GDM1 (cell line): ENCODE measurements at places on chromosomes 1 and 21.

GRCh38 chr1:233121947-233122559 lies 171.6 kb downstream of the NTPCR start:
- no peak for DNase-seq

GRCh38 chr21:38989745-38990423 lies 184.2 kb downstream of the ETS2 start:
- no peak for DNase-seq

DNA sequence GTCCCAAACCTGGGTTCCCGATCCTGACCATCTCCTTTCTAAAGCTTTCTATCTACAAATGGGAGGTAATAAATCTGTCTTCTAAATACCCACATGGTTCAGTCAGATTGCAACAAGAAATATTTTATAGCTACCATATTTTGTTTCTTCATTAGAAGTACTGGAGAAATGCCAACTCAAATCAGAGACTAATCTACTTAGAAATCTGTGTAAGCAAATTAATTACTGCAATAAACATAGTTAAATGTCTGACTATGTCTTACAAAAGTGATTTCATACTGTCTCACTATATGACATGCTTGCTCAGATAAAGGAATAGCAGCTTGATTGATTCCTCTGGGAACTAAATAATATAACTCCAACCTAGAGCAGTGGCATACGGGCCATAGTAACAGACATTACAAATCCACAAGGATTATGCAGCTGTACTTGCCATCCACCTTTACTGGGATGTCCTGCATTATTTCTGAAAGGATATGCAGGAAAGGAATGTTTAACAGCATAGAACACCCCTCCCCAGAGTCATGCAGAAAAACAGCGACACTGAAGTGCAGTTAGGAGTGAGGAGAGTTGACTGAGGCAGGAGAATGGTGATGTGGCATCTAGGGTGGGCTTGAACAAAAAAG lies 80.3 kb downstream of the PCNX2 start:
- DNase-seq: no peak

DNA sequence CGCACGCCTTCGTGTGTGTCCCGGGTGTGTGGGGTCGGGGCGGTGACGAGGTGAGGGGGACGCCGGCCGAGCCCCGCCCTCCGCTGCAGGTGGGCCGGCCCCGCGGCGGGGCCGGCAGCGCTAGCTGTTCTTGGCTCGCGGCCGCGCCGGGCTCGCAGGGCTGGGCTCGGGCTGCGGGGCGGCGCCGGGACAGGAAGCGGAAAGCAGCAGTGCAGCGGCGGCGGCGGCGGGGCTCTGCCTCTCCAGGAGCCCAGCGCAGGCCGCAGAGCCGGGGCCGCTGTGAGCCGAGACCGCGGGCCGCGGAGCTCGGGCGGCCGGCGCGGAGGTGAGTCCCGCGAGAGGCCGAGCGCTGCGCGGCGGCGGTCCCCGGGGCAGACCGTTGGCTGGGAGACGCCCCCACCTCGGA lies at the start of gene VANGL1:
Gene VANGL1, plus strand, starts transcription at position 209 of the 406 bp plus-strand sequence. CDS start 9,444 bp downstream, outside the sequence.
- DNase-seq: peak; percentile 76

DNA sequence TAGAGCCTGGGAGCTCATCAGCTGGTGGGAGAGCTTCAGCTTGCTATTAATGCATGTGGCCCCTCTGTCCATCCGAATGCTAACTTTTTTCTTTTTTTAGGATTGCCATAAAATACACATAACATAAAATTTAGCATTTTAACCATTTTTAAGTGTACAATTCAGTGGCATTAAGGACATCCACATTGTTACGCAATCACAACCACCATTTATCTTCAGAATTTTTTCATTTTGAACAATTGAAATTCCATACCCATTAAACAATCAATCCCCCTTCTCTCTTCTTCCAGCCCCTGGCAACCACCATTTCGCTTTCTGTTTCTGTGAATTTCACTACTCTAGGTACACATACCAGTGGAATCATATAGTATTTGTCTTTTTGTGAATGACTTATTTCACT lies 4.9 kb upstream of the KCNK1 start:
- DNase-seq: no peak

DNA sequence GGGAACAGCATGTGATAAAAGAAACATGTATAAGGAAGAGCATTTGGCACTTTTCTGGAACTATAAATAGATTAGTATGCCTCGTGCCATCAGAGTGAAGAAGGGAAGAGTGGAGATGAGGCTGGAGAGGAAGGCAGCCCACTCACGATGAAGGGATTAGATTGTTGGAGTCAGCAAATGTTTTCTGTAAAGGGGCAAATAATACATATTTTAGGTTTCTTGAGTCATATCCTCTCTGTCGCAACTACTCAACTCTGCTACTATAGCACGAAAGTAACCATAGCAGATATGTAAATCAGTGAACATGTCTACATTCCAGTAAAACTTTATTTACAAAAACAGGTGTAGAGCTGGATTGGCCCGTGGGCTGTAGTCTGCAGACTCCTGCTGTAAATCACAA lies 147.8 kb downstream of the TENT5C start:
- DNase-seq: no peak

- no peak for DNase-seq
Measured at GRCh38 chr1:3468236-3469103, 14.0 kb downstream of the ARHGEF16 start.

DNA sequence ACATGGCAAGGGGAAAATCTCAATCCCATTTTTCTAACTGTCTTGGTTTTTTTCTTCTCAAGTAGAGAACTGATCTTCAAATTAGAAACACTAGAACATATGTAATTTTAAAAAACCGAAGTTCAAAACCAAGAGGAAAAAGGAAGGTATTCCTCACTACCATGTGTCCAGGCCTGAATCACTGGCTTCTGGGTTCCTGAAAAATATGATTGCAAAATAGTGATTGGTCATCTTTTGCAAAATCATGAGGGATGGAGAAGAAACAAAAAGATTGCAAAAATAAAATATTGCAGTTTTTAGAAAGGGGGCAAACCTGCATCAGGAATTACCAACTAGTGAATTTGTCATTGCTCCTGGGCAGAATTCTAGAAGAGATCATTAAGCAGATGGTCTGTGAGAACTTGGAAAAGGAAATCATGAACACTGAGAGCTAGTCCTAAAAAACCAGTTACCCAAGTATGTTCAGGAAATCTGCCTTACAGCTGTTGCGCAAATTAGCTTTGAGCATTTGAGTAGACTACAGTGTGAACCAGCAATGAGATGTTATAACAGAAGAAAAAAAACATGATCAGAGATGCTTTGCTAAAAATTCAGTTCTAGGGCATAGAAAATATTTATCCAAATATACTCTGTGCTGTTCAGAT lies 49.4 kb downstream of the SPATA46 start:
- no peak for DNase-seq

- DNase-seq: no peak
Measured at GRCh38 chr21:29523646-29524045, 224.9 kb downstream of the BACH1 start.

- DNase-seq: no peak
Measured at GRCh38 chr1:23673086-23673813, 18.4 kb upstream of the RPL11 start.

DNA sequence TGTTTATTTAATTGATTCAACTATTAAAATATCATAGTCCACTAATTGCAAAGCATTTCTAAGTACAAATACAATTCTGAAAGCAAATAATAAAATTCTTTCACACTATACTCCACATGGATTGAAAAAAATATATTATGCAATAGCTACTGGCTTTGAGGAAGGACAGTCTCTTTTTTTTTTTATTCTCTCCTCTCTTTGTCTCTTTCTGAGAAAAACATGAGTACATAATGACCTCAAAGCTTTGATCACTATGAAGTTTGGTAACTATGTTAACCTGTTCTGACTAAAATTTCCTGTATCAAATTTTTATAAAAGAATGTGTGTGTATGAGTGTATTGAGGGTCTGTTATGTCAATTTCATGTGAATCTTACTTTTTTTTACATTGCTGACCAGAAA lies 96.2 kb downstream of the RGS2 start:
- no peak for DNase-seq

GRCh38 chr1:166947398-166948043 lies 27.8 kb downstream of the ILDR2 start:
- DNase-seq: peak; percentile 10

- DNase-seq: no peak
Measured at GRCh38 chr1:228944296-228944695, 209.0 kb downstream of the RHOU start.

- DNase-seq: no peak
Measured at GRCh38 chr1:30313584-30313983, 409.8 kb downstream of the MATN1 start.

- DNase-seq: no peak
Measured at GRCh38 chr1:182015360-182015759, 46.2 kb downstream of the ZNF648 start.

DNA sequence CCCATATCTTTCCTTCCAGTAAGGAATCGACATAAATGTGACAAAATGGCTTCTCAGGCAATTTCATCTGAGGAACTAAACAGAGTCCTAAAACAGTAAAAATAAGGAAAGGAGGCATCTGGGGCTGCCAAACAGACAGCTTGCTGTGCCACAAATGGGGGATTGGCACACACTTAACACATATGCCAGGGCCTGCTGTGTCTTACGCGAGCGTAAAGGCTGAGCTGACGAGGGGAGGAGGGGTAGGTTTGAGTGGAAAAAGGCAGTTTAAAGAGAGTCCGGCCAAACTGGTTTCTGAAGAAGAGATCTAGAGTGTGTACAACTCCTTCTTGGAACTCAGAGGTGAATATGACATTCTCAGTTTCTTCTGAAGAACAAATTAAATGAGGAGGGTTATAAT lies 244.1 kb upstream of the MAP1LC3C start:
- no peak for DNase-seq

- DNase-seq: no peak
Measured at GRCh38 chr1:193417403-193417802, 231.0 kb upstream of the B3GALT2 start.

GRCh38 chr1:48680411-48681035 lies 96.2 kb downstream of the BEND5 start:
- no peak for DNase-seq

DNA sequence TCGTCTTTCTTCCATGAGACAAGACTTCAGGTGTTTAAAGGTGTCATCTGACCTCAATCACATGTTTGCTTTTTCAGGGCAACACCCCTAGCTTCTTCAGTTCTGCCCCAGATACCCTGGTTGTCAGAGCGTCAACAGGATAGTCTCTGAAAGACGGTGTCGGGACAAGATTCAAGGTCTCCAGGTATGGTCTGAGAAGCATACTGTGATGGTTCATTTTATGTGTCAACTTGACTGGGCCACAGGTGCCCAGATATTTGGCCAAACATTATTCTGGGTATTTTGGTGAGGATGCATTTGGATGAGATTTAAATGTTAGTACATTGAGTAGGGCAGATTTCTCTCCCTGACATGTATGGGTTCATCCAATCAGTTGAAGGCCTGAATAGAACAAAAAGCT lies 148.3 kb downstream of the TGFBR3 start:
- no peak for DNase-seq

DNA sequence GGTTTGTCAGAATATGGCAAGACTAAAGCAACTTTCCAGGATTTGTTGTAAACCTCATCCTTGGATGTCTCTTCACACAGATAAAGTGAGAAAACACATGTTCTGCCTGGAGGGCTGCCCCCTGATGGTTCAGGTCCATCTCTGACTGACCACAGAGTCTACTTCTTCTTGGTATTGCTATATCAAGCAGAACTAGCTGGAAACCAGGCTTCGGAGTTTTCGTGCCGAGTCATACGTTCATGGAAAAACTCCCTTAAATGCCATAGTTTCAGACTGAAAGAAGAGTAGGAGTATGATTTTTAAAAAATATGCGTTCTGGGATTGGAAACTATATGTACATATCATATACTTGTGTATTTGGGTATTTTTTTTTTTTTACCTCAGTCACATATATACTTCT lies 5.8 kb downstream of the OR10T2 start:
- DNase-seq: no peak

GRCh38 chr1:41291195-41291594 lies 49.1 kb upstream of the SCMH1 start:
- DNase-seq: no peak

- DNase-seq: no peak
Measured at GRCh38 chr21:31570824-31571566, 88.5 kb upstream of the SOD1 start.

DNA sequence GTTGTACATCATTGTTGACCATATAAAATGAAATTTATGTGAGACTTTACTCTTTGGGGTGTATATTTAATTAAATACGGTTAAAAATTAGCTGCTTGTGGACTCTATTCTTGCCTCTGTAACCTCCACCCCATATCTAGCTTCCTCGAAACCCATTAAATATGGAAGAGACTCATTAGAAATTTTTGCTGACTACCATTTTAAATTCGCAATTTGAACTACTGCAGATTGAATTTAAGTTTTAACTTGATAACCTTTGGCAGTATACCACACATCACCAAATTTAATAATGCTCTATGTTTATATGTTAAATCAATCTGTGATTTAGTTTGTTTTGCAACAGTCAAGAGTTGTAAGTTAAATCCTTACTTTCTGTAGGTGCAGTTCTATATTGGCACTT lies 88.5 kb upstream of the QSOX1 start:
- no peak for DNase-seq

DNA sequence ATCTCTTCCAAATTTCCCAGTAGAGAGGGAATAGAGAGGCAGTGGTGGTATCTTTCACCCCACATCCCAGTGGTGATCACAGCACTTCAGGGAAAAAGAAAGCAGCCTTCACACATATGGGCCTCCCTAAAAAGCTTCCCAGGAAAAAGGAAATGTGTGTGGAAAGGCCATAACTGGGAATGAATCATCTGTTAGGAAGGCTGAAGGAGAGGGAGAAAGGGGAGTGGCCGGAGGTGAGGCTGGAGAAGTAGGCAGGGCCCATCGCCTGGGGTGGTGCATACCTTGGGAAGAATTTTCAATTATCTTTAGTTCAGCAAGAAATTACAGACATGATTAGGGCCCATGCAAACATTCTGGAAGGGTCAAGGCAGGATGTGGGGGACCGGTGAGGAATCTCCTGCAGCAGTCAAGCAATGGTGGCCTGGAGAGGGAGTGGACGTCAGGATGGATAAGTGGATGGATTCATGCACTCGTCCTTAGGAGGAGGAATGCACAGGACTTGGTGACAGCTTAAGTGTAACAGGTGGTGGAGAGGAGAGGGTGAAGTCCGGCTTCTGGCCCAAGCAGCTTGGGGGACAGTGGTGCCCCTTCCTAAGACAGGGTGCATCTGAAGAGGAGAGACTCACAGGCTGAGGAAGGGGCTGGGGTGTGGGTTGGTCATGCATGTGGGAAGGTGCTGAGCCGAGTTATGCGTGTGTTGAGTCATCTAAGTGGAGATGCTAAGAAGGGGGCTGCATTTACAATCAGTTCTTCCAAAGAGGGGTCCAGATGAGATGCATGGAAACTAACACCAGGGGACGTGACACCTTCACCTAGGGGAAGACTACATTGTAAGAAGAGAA lies 17.9 kb downstream of the HIVEP3 start:
- DNase-seq: no peak

DNA sequence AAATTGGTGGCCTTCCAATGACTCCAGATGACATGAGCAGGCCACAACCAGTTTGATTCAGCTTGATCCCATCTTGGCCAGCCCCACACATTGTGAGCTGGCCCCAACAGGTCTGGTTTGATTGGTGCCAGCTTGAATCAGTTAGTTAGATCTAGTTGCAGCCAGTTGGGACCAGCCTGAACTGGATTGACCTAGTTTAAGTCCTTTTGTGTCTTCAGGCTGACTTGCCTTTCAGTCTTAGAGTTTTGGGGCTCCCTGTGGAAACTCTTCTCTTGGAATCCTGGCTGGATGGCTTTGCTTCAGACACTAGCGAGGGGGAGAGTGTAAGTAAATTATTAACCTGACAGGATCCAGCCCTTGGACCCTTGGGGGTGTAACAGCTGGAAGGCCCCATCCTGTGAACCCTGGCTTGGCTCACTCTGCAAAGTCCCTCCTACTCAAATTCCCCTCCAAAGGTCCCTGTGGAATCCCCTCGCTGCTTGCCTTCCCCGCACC lies 36.2 kb upstream of the POU3F1 start:
- DNase-seq: no peak

- DNase-seq: no peak
Measured at GRCh38 chr1:237205400-237206064, 163.5 kb downstream of the RYR2 start.
